CD4-positive, alpha-beta T cell treated with Interleukin-1 beta for 1 hour (primary cell): ENCODE measurements at places on chromosomes 6 and 20.

- no peak for DNase-seq
Measured at GRCh38 chr6:29466241-29466640, 9.3 kb downstream of the OR2H1 start.

DNA sequence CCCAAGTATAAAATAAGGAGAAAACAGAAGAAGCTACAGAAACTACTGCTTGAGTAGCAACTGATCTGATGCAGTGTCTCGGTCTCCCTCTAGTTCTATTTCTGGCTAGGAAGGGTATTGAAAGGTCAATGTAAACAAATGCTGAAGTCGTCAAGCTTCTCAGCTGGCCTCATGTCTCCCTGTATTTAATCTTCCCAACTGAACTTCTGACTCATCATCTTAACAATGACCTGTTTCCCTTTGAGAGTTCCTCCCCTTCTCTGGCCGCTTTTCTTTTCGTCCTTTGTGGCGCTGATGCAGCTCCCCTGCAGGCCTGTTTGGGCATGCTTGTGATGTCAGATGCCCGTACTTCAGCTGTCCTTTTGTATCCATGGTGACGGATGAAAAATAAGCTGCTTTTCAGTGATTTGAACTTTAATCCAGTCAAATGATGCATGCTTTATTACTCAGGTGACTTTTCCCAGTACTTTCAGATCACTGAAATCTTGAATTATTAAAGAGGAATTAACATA is 7.8 kb upstream of the LCA5 start:
- DNase-seq = peak; percentile 78

DNA sequence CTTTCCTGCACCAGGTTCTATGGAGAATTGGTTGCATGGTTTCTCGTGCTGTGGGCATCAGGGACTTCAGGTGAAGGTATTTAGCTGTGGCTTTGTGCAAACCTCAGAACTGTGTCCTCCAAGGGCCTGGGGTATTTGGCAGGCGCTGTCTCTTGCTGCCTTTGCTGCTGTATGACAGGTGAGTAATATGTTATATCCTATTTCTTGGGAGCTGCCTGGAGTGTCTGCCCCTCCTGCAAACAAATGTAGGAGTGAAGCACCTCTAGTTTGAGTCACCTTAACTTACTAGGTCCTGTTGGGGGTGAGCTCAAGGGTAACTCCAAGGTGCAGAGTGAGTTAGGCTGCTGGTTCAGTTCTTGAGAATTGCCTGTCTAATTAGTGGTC is 177.7 kb upstream of the RNF24 start:
- no peak for DNase-seq

DNA sequence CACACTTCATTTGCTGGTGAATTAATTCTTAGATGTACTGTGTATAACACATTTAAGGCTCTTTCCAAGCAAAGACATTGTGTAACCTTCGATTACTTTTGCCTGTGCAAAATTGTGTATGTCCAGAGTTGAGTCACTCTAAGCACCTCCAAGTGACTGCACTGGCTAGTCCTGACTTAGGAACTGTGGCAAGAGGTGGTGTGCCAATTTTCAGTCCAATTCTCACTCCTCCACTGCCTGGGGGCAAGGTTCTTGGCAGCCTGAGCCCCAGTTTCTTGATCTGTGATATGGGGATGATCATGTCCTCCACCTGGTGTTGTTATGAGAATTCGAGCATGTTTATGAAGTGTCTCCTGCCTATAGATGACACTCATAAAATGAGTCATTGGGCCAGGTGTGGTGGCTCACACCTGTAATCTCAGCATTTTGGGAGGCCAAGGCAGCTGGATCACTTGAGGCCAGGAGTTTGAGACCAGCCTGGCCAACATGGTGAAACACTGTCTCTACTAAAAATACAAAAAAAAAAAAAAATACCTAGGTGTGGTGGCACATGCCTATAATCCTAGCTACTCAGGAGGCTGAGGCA is 105.3 kb upstream of the CDYL start:
- DNase-seq = no peak

DNA sequence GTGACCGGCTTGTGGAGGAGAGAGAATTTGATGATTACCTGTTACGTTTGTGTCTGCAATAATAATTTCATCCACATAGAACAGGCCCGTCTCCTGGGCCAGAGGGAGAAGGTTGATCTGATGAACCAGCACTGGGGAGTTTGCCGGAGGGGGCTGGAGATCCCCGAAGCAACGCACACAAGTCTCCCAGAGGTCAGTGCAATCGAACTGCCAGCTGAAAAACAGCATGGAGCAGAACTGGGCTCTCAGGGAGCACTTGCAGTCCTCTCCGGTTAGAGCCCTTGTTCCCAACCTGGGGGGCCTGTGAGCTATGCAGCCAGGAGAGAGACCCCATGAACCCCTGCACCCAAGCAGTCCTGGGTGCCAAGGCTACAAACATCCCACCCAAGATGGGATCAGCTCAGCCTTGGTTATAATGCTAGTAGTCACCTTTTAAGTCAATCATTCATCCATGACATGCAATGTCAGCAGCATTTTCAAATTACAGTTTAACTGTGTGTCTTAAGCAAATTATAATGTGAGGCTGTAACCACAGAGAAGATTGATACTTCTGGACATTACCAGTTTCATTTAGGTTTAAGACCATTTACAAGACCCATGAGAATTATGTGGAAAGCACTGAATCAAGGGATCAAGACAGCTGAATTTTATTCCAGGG is 34.2 kb downstream of the PKHD1 start:
- DNase-seq = no peak

GRCh38 chr20:62203378-62204030 is 16.6 kb downstream of the HRH3 start:
- no peak for DNase-seq

DNA sequence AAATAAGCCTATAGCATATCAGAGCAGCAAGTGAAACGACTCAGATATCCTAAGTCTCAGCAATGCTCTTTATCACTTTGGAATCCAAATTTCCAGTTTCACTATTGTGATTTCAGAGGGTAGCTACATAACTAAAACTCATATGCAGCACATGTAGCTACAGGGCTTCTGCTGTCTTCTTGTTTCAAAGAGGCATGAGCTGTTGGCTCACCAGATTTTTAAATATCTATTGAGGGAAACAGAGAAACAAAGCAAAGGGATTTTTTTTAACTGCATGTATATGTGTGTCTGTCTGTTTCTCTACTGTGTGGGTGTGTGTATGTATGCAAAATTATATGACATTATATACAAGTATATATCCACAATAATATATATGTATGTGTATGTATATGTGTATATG is 258.4 kb downstream of the HDGFL1 start:
- DNase-seq = no peak

GRCh38 chr20:55684578-55684977 is 320.7 kb downstream of the CBLN4 start:
- no peak for DNase-seq

DNA sequence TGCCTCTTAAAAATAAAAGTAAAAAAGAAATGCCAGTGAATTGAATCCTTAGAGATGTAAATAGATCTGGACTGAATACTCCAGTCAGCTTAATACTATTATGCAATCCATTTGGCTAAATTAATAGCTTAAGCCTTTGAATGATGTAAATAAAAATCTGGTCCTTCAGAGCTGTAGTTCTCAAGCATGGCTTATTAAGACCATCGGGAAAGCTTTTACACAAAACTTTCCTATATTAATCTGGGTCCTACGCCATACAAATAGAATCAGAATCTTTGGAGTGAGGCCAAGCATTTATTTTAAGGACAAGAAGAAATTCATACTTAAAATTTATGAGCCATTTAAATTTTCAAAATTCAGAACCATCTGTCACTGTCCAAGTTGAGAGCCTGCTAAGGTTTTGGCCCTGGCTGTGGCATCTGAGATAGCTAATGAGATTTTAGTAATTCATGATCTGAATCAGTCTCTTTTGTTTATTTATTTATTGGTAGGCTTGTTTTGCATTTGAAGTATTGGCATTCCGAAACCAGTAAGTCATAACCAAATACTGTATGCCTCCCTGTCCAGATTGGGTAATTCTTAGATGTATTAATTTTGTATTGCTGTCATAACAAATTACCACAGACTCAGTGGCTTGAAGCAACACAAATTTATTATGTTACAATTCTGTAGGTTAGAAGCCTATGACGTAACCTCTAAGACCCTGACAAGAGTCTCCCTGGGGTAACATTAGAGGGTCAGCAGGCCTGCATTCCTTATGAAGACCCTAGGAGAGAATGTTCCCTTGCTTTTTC is 228.1 kb upstream of the RAB32 start:
- DNase-seq = no peak

- no peak for DNase-seq
Measured at GRCh38 chr20:44001667-44002596, 87.3 kb downstream of the TOX2 start.

DNA sequence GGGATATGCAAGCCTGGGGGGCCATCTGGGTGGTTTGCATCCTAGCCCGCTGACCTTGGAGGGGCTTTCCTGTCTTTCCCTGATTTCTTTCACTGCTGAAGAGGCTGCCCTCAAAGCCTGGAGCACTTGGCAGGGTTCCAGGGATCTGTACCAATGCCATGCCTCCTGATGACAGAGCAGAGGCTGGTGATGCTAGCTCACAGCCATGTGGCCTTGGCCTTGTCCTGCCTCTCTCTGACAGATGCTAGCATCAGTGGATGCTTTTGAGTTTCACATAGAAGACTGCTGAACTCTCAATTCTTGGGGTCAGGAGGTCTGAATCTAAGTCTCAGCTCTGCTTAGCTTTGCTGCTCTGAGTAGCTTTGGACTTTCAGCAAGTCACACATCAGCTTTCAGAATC is 21.9 kb upstream of the RREB1 start:
- no peak for DNase-seq

DNA sequence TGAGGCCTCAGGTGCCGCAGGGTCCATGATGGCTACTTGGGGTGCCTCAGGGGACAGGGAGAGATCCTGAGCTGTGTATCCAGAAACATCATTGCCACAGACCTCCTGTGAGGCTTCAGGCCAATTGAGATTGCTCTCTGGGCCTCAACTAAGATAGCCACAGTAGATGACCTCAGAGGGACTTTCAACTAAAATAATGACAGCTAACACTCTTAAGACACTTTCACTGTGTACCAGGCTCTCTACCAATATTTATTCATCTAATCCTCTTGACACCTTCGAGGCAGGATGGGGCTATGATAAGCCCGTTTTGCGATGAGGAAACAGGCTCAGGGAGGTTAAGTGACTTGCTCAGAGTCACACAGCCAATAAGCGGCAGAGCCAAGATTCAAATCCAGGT is 10.7 kb downstream of the RIMS4 start:
- no peak for DNase-seq

DNA sequence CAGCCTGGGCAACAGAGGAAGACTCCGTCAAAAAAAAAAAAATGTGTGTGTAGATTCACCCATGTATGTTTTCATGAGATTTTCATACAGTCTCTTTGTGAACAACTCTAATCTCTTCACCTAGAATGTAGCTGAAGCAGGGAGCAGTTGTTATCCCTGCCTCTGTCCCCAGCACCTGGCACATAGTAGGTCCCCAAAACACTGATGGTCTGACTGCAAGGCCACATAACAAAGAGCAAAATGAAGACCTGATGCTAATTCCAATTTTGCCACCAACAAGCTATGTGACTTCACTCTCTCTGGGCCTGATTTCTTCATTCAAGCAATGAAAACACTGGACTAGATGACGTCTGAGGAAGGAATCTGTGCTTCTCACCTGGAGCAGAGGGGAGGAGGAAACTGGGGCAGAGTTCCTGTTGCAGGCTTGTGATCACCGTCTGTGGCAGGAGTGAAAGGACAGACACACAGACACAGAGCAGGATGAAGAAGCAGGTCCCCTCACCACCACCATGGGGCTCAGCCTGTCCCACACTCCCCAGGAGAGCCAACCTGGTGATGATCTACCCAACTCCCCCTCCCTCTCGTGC is 4.6 kb downstream of the SLC44A4 start:
- DNase-seq = no peak

- DNase-seq = no peak
Measured at GRCh38 chr6:157469378-157469777, 88.4 kb downstream of the ZDHHC14 start.

GRCh38 chr6:110185879-110186278 is 5.7 kb downstream of the CDC40 start:
- DNase-seq = no peak

GRCh38 chr6:79813854-79814709 is 133.3 kb downstream of the ELOVL4 start:
- peak; percentile 41 for DNase-seq

DNA sequence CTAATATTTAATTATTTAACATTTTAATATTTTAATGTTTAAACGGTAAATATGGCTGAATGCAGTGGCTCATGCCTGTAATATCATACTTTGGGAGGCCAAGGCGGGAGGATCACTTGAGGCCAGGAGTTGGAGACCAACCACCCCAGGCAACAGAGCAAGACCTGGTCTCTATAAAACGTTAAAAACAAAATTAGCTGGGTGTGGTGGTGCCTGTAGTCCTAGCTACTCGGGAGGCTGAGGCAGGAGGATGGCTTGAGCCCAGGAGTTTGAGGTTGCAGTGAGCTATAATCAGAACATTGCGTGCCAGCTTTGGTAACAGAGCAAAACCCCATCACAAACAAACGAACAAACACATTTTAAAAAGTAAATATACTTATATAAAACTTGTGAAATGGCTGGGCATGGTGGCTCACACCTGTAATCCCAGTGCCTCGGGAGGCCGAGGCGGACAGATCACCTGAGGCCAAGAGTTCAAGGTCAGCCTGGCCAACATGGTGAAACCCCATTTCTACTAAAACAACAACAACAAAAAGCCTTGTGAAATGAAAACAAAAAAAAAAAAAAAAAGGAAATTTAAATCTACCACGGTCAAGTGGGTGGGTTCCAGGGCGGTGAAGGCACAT is 8.2 kb downstream of the SRXN1 start:
- DNase-seq = no peak

DNA sequence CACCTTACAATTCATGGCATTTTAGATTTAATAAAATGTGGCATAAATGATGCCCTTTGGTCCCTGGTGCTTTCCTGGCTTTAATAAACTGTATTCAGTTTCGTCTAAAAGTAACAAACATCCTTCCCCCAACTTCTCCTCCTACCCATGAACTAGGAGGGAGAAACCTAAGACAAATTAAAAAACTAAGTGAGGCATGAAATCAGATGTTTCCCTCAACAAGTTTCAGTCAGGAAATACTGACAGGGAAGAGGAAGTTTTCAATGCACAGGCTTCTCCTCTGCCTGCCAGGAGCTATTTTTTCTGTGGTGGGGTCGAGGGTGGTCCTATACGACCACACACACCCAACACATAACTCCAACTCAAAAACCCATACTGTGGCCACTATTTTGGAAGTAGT is 10.0 kb downstream of the HBS1L start:
- DNase-seq = no peak
